Hypothalamus (tissue), 51 donors: ENCODE measurements at places on chromosomes 16 and 17.

- peak; percentile 30 for DNase-seq
Observed at GRCh38 chr17:36703860-36704266, 102.5 kb downstream of the MRM1 start.

DNA sequence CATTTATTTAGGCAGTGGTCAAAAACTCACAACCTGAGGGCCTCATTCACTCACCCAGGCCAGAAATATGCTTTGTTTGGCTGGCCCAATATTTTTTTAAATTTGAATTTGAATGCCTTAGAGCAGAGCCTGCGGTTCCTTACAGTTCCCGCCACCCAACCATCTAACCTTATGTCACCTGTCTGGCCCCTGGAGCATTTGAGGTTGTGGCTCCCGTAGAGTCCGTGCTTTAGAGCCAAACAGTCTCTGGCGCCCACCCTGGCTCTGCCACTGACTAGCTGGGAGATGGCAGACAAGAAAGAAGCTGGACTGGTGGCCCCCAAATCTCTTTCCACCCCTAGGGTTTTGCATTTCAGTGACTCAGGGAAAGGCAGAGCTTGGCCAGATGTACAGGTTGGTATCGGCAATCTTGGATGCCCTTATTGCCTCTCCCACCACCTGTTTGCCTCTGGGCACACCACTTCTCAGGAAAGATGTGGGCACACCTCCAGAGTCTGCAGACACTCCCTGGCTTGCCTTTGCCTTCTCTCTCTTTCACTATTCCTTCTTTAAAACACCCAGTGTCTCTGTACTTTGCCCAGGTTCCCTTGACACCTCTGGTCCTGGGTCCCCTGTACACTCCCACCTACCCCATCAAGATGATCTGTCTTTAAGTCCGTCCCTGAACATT, 1.9 kb upstream of the MAP3K14 start:
- DNase-seq, result no peak

GRCh38 chr17:45265821-45266220, 3.9 kb upstream of the SPATA32 start:
- no peak for DNase-seq

DNA sequence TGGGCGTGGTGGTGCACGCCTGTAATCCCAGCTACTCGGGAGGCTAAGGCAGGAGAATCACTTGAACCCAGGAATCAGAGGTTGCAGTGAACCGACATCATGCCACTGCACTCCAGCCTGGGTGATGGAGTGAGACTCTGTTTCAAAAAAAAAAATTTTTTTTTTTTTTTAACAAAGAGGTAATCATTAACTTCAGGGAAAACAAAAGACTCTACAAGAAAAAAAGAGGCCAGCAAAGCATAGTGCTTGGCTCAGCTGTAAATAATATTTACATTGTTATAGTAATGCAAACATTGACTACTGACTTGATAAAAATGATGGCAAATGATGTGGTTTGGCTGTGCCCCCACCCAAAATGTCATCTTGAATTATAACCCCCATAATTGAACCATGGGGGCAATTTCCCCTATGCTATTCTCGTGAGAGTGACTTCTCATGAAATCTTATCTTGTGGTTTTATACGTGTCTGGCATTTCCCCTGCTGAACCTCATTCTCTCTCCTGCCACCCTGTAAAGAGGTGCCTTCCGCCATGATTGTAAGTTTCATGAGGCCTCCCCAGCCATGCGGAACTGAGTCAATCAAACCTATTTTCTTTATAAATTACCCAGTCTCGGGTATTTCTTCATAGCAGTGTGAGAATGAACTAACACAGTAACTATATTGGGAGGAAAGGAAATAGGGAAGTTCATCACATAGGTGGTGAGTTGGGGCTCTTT, 12.7 kb upstream of the SSTR2 start:
- no peak for DNase-seq

- no peak for DNase-seq
Observed at GRCh38 chr16:71315269-71315668, 26.1 kb upstream of the CMTR2 start.

- DNase-seq, result peak; percentile 75
Observed at GRCh38 chr17:50904518-50905459, 38.6 kb upstream of the TOB1 start.

- DNase-seq, result no peak
Observed at GRCh38 chr17:59221159-59221847, 992 bp downstream of the GDPD1 start.

DNA sequence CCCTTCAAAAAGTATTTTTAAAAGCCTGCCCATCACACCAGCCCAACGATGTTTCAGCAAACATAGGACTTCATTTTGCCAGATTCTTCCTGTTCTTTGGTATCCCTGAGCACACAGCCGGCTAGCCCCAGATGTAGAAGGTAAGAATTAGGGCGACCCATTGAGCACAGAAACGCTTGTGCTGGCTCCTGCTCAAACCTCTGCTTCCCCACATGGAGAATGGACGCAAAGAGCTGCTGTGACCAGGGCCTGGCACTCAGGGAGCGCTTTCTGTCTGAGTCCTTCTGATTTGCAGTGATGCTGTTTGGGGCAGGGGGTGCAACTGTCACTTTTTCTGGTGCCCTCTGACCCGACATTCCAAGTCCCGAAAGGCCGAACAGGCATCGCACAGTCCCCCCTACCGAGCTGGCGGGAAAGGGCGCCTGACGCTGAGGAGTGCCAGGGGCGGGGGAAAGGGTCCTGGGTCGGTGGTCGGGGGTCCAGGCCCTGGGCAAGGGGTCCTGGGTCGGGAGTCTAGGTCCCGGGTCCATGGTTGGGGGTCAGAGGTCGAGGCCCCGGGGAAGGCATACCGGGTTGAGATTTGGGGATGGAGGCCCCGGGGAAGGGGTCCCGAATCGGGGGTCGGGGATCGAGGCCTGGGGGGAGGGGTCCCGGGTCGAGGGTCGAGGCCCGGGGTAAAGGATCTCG, 930 bp downstream of the CHMP1A start:
- no peak for DNase-seq

- DNase-seq, result no peak
Observed at GRCh38 chr16:89352091-89352681, 134.7 kb downstream of the ZNF778 start.

- no peak for DNase-seq
Observed at GRCh38 chr17:35947156-35947585, 3.7 kb upstream of the LYZL6 start.

DNA sequence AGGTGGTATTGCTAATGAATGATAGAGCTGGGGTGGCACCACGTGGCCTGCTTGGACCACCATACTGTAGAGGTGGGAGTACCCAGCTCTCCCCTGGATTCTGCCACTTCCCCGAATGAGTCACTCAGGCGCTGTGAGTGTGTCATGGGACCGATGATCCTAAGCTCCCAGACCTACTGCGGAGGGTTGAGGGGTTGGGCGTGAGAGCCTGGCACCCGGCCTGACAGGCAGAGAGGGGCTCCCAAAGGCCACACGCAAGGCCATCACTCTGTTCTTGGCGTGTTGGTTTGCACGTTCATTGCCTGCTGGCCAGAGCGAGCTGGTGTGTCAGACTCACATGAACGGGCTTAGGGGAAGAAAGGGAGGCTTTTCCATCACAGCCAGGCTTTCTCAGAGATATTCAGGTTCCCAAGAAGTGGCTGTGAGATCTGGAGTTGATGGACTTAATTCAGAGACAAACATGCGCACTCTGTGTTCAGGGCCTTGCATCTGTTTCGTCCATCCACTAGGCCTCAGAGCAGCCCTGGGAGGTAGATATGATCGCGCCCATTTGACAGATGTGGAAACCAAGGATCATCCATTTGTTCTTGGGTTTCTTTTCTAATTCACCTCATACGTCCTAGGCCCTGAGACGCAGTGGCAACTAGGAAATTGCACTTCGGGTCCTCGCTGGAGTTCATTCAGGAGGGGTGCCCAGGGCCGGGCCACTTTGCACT, 41.4 kb downstream of the CMIP start:
- DNase-seq, result no peak

GRCh38 chr17:66373944-66374817, 71.8 kb downstream of the PRKCA start:
- DNase-seq, result peak; percentile 7

- DNase-seq, result no peak
Observed at GRCh38 chr16:27706156-27706865, 156.4 kb downstream of the KATNIP start.
